ENCODE measurements at places on chromosomes 12 and 14.

- DNase-seq: no peak
These were observed 31.2 kb downstream of the TMCC3 start for GRCh38 chr12:94618995-94619695.

DNA sequence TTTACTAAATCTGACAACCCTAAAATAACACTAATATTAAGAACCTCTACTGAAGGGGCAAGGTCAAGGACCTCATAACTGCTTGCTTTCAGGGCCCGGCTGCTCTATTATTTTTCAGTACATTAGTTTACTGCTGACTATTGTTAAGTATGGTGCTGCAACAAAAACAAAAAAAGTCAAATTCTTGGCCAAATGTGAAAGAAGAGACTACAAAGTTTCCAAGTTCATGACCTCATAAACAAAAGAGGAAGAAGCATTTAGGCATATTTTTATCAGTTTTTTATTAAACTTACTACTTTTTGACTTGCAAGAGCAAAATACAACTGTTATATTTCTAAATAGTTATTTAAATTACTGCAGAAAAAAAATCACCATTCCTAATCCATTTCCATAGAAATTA, 109.8 kb upstream of the GPHB5 start:
- no peak for DNase-seq

DNA sequence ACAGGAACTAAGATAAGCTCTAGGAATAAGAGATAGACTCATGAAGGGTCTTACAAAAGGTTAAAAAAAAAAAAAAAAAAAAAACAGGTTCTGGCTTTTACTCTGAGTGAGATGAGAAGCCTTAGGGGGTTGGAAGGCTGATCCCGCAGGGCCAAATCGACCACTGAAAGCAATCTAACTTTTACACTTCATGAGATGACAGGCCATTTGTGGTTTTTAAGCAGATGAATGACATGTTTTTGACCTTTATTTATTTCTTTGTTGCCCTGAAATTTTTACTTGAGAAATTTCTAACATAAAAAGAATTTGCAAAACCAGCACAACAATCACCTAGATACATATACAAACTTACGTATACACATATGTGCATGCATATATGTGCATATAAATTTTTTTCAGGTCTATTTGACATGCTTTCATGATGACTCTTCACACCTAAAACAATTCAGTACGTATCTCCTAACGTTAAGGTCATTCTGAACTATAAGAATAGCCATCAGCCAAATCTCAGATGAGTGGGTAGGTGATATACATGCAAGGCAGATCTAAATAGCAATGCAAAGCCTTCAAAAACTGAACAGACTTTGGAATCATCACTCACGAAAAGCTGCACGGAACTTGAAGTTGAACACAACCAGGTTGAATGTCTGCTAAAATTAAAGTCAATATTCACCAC, 87.0 kb downstream of the R3HDM2 start:
- no peak for DNase-seq

DNA sequence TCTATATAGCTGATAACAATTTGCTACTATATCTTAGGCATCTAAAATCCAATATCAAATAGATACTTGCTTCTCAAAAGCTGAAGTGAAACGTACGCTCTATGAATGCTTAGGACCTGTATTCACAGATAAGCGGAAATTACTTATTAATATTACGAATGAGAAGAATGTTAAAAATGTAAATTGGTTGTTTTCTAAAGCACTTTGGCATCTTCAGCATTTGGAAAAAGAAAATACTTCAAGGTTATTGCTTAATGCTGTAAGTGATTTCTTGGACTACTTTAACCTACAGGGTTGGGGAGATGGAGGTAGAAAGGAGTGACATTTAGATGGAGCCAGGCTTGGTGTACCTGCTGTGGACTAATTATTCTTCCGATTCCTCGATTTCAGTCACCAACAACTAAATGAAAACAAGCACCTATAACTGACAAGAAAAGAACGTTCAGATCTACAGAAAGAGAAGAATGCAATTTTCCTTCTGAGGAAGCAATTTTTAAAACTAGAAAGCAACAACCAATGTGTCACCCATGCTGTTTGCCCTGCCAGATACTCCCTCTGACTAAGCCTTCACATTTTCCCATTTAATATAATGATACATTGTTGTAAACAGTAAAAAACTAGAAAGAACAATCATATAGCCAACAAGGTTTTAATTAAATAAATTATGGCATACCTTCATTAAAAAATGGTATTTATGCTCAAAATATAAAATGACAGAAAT, 49.3 kb downstream of the SLC25A21 start:
- no peak for DNase-seq

DNA sequence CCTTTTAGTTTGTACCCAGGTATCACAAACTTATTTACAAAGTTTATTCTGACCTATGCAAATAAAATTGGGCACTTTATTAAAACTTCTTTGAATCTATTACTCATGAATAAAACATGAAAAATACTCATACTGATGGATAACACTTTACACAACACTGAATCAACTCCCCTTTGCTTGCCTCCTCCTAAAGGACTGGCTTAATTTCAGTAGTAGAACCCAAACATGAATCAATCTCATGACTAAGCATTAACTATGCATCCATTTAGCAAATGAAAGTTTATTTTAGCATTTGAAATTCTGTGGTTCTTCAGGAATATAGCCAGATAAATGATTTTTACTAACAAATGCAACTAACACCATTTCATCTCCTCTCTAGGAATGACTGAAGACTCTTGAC, 32.4 kb downstream of the DENND5B start:
- no peak for DNase-seq

GRCh38 chr14:93977790-93978581, 1.6 kb upstream of the ASB2 start:
- DNase-seq: no peak

DNA sequence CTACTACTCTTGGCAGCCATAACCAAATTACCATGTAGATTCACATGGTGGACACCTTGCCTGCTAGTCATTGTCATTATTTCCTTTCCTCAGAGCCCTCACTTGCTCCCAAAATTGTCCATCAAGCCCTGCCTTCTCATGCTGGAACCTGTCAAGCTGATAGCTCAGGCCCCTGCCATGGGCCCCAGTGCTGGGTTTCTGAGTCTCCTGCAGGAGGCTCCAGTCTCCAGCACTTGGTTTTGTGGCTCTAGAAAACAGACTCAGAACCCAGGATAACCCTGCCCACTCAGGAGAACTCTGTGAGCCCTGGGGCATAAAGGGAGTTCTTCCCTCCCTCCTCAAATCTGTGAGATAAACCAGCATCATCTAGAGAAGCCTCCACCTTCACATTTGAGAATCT, 10.8 kb downstream of the KRT71 start:
- no peak for DNase-seq

- DNase-seq: no peak
These were observed 60.6 kb downstream of the MARK3 start for GRCh38 chr14:103445806-103446205.

- DNase-seq: no peak
These were observed 715 bp downstream of the KLRC4 start for GRCh38 chr12:10408842-10409241.

- no peak for DNase-seq
These were observed 31.6 kb upstream of the FRS2 start for GRCh38 chr12:69438539-69438938.

DNA sequence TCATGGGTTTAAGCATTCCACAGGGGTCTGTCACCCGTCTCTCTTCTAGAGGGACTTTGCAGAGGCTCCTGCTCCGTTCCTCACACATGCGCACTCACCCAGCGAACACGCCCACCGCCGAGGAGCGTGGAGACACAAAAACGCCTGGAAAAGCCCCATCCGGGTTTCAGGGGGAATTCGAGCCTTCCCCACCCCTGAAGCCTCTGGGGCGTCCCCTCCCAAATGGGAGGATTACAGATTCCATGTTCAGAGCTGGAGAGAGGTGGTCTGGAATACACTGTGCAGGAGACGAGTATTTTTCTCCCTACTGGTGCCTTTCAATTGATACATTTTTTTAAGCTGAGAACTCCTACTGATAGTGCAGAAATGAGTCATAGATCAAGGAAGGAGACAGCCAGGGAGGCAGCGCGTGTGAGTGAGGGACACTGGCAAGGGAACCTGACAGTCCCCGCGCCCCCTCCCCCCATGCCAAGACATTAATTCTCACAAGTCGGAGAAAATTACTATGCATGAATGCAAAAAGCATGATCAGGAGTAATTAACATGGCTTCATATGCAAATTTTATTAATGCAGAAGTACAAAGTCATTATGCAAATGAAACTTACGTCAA, 36.9 kb downstream of the BCL11B start:
- no peak for DNase-seq

DNA sequence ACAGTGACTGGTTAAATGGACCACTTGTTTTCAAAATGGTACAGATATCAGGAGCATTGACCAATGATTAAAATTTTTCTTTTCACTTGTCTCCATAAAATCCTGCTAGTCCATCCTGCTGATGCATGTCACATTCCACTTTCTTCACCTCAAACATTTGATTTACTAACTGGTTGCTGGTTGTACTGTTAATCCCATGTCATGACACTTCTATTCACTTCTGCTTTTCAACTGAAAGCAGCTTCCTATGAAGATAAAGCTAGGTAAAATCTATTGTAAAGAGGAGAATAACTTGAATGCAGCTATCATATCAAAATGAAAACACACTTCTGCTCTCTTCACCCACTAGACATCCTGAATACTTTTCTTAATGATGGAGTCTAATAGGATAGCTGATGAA, 149.6 kb upstream of the OTX2 start:
- no peak for DNase-seq

GRCh38 chr14:87529081-87529480, 463.9 kb downstream of the GALC start:
- no peak for DNase-seq

DNA sequence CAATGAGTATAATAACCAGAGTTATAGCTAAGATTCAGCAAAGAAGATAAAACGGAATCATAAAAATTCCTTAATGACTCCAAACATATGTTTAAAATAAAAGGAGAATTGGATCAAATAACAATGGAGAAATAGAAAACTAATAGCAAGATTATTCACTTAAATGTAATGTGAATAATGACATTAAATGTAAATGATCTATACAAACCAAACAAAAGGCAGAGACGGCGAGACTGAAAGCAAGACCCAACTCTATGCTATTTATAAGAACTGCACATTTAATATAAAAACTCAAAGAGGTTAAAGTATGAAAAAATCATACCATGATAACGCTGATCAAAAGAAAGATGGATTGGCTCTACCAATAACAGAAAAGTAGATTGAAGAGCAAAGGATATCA, 3.9 kb upstream of the TSHR start:
- no peak for DNase-seq

DNA sequence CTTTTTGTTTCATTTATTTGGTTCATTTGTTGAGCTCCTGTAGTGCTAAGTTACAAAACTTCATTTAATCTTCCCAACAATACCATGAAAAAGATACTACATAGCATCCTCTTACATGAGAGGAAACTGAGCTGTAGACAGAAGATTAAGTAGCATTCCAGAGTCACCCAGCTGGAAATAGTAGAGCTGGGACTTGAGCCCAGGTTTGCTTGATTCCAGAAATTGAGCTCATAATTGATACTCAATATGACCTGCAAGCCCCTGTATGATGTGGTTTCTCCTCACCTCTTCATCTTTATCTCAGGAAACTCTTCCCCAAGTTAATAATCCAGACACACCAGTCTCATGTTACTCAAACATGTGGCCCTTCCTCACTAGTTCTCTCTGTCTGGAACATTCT, 87.0 kb upstream of the DAAM1 start:
- no peak for DNase-seq

- no peak for DNase-seq
These were observed 101.1 kb downstream of the CRADD start for GRCh38 chr12:93778306-93778705.
